ENCODE measurements at places on chromosomes 6 and 20.

- no peak for DNase-seq
Observed at GRCh38 chr6:160810238-160810637, 108.2 kb downstream of the PLG start.

GRCh38 chr6:35185971-35186370 is 27.8 kb upstream of the SCUBE3 start:
- no peak for DNase-seq

DNA sequence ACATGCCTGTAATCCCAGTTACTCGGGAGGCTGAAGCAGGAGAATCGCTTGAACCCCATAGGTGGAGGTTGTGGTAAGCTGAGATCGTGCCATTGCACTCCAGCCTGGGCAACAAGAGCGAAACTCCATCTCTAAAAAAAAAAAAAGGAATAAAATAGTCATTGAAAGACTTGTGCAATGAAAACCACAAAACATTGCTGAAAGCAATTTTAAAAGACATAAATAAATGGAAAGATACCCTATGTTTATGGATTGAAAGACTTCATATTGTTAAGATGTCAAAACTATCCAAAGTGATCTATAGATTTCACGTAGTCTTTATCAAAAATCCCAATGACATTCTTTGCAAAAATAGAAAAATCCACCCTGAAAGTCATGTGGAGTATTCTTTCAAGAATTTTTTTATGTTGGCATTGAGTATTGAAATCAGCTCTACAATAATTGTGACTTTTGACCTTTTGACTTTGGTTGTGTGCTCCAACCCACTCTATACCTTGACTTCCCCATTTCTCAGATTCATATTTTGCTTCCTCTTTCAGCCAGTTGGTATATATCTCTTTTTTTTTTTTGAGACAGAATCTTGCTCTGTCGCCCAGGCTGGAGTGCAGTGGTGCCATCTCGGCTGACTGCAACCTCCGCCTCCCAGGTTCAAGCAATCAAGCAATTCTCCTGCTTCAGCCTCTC is 45.5 kb upstream of the SLC23A2 start:
- DNase-seq: no peak

DNA sequence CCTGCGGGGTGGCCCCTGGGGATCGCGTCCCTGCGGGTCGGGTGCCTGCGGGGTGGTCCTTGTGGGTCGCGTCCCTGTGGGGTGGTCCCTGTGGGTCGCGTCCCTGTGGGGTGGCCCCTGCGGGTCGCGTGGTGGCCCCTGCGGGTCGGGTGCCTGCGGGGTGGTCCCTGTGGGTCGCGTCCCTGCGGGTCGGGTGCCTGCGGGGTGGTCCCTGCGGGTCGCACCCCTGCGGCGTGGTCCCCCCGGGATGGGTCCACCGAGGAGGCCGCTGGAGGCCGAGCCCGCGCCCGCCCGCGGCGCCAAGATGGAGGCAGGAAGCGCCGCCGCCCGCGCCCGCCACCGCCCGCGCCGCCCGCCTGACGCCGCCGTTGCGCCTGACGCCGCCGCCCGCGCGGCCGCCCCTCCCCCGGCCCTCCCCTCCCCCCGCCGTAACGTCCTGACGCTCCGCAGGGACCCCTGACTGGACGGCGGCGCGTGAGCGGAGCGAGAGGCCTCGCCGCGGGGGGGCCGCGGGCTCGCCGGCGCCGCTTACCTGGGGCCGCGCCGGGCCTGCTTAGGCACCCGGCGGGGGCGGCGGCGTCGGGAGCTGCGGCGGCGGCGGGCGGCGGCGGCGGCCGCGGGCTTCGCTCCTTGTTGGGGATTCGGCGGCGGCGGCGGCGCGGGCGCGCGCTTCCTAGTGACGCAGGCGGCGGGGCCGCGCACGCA is at the start of gene GMEB2:
Gene GMEB2 (minus strand): TSS at position 678 of the 705 bp plus-strand sequence. CDS start 7,704 bp downstream, outside the sequence.
- peak; percentile 62 for DNase-seq

GRCh38 chr6:54559136-54559535 is 250.9 kb downstream of the TINAG start:
- DNase-seq: no peak

DNA sequence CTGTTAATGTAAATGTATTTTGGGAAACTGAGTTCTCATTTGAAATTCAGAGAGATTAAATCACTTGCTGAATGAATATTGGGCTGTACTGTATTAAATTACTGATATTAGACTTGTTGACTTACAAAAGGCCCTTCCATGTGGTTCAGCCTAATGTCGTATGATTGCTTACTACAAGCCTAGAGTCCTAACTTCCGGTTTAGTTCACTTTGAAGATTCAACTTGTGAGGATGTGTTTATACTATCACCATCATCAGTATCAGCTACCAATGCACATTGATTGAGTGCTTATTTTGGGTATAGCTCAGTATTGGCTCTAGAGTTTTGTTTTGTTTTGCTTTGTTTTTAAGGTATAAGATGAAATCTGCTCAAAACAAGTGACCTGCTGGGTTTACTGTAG is 48.3 kb downstream of the FAM217A start:
- no peak for DNase-seq

DNA sequence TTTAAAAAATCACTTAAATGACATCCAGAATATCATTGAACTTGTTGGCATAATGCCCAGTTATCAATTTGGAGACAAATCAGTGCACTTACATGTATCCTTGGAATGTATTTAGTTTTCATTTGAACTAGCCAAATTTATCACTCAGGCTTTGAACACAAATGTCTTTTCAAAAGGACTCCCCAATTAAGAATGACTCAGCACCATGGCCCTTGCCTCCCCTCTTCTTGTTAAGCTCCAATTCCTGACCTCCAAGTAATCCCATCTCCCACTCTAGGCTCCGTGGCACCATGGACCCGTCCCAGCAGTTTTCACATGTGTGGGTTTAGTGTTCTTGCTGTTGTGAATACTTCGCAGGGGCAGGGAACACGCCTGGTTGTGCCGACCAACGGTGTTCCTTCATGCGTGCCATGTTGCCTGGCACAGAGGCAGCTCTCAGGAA is 2.7 kb downstream of the AKAP12 start:
- DNase-seq: no peak

GRCh38 chr6:79466207-79466834 is 70.9 kb downstream of the LCA5 start:
- DNase-seq: no peak

DNA sequence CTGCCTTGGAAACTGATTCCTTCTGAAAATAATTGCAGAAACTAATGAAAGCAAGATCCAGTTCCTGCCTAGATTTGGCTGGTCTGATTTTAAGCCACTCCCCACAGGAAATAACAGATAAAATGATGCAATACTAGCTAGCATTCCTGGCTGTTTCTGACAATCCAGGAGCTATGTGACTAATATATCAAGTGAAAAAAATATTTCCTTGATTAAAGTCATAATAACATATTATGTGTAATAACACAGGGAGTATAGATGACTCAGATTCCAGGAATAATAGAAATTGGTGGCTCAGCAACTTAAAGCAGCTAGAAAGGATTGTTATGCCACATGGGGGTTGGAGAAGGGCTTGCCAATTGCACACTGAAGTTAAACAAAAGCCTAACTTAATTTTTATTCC is 182.7 kb upstream of the SALL4 start:
- no peak for DNase-seq

DNA sequence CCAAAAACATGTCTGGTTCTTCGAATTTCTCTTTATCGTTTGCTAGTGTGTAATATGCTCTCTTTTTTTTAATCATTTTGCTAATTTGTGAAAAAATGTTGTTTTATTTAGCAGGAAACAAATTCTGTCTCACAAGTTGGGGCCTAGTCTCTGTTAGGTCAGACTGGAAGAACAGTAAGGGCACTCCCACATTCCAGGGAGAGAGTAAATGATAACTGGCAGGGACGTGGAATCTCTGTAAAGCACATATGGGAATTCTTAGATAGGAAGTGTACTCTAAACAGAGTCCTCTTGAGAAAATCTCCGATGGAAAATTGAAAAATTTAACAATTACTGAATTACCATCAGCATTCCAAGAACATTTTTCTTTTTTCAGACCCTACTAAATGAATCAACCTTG is 16.4 kb upstream of the CCDC28A start:
- no peak for DNase-seq

- DNase-seq: no peak
Observed at GRCh38 chr20:63054681-63055240, 48.0 kb upstream of the BHLHE23 start.

GRCh38 chr6:135043846-135044245 is 10.8 kb downstream of the HBS1L start:
- no peak for DNase-seq

- DNase-seq: no peak
Observed at GRCh38 chr6:99364026-99364425, 14.6 kb upstream of the FAXC start.

DNA sequence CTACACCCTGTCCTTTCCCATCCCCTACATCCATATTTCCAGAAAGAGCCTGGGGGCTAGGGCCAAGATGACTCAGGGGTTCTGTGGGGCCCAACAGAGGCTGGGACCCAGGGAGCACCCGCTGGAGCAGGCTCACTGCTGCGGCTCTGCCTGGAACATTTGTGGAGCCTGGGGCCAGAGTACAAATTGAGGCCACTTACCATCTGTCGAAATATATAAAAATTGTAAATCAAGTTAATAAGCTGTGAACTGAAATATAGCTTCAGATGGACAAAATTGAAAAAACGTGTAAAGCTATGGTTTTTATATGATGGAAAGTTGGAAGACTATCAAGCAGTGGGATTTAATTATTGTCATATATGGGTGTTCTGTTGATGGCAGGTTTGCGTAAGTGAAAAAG is 82.9 kb upstream of the ATXN1 start:
- no peak for DNase-seq

GRCh38 chr20:25987073-25987927 is 290.6 kb upstream of the ZNF337 start:
- no peak for DNase-seq

DNA sequence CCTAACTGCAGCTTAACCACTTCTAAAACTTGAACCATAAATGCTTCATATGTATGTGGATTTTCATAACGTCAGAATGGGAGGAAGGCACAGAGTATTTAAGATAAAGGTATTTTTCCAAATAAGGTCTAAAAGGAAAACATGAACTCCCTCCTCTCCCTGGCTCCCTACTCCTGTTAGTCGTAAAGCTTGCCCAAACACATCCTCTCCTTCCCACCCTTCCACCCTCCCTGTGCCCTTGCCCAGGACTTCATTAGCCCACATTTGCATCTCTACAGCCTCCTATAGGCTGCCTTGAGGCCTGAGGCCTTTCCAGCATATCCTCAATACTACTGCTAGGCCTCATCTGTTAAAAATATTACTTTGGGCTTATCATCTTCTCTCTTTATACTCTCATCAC is 17.1 kb upstream of the SMIM13 start:
- no peak for DNase-seq

GRCh38 chr6:34138914-34139510 is 6.9 kb downstream of the GRM4 start:
- DNase-seq: no peak

Data from stimulated activated CD4-positive, alpha-beta T cell treated with anti-CD3 and anti-CD28 coated beads, Interleukin-1b, Interleukin-23, amount 100 ng/mL, for 24 hours (primary cell).